Stimulated activated CD4-positive, alpha-beta T cell treated with anti-CD3 and anti-CD28 coated beads, Interleukin-15, amount 100 ng/mL, for 48 hours (primary cell): ENCODE measurements at places on chromosomes 2 and 18.

DNA sequence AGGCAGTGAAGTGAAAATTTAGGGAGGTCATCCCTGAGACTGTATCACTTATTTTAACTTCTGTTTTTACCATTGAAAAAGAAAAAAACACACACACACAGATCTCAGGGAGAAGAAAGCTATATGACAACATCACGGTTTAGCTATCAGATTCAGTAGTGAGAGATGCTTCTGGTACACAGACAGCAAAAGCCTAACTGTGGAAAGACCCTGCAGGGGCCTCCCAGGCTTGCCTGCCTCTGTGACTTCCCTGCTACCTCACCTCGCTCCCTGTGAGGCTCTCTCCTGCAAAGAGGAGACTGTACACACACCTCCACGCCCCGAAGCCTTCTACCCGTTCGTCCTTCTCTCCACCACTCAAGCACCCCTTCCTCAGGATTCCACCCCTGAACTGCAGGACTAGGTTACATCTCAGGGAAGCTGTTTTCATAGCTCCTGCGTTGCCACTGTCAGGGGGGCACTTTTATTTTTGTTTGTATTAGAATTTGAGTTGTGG is 86.3 kb downstream of the EPB41L3 start:
- DNase-seq = no peak

GRCh38 chr2:35080231-35080910 is 1275.2 kb upstream of the CRIM1 start:
- no peak for DNase-seq

- DNase-seq = no peak
These were observed 217.7 kb downstream of the MCFD2 start for GRCh38 chr2:46697830-46698323.

GRCh38 chr18:76445275-76445674 is 49.8 kb downstream of the ZNF516 start:
- no peak for DNase-seq

GRCh38 chr18:40911041-40911440 is 1044.0 kb upstream of the PIK3C3 start:
- no peak for DNase-seq

DNA sequence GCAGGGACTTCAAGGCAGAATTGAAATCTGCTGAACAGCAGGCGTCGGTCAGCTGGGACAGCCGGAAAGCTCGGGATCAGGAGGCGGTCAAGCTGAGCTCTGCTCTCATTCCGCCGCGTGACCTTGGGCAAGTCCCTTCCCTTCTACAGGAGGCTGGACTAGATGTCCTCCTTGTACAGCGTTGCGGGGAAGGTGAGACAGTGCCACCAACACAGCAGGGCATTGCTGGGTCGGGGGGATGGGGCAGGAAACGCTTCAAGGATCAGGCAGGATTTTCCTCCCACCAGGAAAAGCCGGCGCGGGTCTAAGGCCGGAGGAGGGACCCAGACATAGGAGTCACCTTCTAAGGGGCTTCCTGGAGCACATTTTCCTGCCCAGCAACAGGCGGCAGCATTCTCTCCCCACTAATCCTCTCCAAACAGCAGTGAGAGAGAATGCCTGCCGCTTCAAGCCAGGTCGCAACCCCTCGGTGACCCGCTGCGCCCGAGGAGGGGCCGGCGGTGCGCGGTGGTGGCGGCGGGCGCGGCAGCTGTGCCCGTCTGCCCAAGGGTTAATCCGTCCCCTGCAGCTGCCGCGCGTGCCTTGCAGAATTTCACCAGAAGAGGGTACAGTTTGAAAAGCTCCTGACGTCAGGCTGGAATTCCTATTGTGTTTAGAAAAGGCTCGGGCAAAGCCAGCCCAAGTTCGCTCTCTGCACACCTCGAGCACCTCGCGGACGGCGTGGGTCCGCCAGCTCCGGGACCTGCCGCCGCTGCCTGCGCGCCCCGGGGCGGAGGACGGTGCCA is at the start of gene KCNF1:
Gene KCNF1 (plus strand): TSS at position 644 of the 785 bp plus-strand sequence. CDS start 493 bp downstream, outside the sequence.
- no peak for DNase-seq

- no peak for DNase-seq
These were observed 111.5 kb downstream of the CAPN13 start for GRCh38 chr2:30695749-30696148.
